Activated CD8-positive, alpha-beta T cell treated with anti-CD3 and anti-CD28 coated beads for 36 hours (primary cell): ENCODE measurements at places on chromosomes 5 and 9. TPM values are rescaled to one million over a fixed set of nuclear protein-coding genes. Genes with fewer than 3 reads are reported as not detected.

GRCh38 chr9:130824643-130825350, 10.3 kb upstream of the ABL1 start:
- H3K4me1 ChIP-seq: peaks cover 8% of the 10 kb centered on the region
- H3K27ac ChIP-seq: no peak overlapping the region
- no peak for DNase-seq
- no peak overlapping the region for H3K4me3 ChIP-seq
- H3K27me3 ChIP-seq: no peaks in the 10 kb centered on the region

DNA sequence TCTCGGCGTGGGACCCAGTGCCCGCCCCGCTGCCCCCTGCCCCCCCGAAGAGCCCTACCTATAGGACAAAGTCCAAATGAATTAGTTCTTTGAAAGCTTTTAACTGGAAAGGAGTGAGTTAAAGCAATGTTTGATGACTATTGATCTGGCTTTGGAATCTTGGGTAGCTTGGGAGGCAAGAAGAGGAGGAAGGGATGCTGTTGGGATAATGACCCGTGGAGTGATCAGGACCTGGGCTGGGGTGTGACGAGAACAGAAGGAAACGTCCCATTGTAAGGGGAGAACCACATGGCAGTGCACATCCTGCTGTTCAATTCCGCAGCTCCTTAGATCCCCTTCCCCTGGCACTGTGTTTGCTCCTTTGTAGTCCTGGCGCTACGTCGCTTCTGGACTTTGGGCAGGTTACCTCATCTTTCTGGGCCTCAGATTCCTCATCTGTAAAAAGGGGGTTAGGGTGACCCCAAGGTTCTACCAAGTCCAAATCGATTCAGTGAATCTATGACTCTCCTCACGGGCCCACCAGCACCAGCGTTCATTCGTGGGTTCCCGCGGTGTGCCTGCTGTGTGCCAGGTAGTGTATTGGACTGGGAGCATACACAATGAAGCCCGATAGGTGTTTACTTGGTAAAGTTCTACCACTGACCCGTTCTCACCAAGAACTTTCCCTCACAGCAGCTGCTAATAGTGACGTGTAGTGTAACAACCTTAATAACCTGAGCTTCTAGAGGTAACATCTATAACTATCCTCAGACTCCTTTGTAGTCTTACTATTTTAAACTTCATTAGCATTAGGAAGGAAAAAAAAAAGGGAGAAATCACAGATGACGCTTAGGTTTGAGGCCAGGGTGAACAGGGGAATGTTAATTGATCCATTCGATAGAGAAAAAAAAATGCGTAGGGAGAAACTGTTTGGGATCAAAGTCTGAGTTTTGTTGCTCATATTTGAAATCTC, 1.1 kb upstream of the NADK2 start:
- no peaks in the 10 kb centered on the region for H3K27me3 ChIP-seq
- H3K4me1 ChIP-seq: peaks cover 36% of the 10 kb centered on the region
- peak overlapping the region; percentile 77 for H3K4me3 ChIP-seq
- H3K27ac ChIP-seq: peak overlapping the region; percentile 98

Gene CDC20B
- total RNA-seq: not detected

Gene IL9
- not detected for total RNA-seq
